HCT116 (cell line): ENCODE measurements at places on chromosomes 4 and X.
A peak's percentile ranks its signal among the peaks of the same experiment; 100 is the strongest.

DNA sequence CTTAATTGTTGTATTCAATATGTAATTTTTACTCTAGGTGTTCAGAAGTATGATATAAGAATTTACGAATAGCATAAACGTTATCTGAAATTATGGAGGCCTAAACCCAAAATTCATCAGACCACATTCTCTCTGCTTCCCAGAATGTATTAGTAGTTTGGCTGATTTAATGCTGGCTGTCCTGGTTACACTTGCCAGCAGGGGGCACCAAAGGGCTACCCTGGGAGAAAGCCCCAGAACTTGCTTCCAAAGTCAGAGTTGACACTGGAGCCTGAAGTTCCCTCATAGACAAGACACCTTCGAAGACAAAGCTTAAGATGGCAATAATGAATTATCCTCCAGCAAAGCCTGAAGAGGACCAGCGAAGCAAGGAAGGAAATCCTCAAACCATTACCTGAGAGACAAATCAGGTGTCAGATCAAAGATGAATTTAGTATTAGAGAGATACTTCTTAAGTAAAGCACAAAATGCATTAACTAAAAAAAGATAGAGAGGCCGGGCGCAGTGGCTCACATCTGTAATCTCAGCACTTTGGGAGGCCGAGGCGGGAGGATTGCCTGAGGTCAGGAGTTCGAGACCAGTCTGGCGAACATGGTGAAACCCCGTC lies 11.3 kb upstream of the ANOS1 start:
- no peak for DNase-seq

GRCh38 chr4:92100975-92101374 lies 202.8 kb upstream of the GRID2 start:
- DNase-seq = no peak

DNA sequence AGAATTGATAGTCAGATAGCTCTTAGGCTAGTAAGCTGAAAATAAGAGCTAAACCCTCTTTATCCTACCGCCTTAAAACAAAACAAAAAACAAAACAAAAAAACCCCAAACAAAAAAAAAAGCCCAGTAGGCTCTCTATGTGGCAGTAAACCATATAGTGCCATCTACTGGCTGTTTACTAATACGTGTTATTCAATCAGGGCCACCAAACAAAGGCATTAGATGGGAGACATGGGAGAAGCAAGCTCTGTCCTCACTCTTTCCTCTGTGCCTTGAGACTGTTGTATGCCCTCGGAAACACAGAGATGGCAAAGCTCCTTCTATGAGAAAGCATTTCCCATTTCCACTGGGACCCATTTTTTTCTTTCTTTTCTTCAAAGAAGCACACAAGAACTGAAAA lies 148.8 kb upstream of the MID1 start:
- DNase-seq = peak; percentile 2

- no peak for DNase-seq
These were observed 6.2 kb upstream of the RTL3 start for GRCh38 chrX:78665342-78665741.

- no peak for DNase-seq
These were observed 710.6 kb downstream of the TRAM1L1 start for GRCh38 chr4:116374815-116375214.

DNA sequence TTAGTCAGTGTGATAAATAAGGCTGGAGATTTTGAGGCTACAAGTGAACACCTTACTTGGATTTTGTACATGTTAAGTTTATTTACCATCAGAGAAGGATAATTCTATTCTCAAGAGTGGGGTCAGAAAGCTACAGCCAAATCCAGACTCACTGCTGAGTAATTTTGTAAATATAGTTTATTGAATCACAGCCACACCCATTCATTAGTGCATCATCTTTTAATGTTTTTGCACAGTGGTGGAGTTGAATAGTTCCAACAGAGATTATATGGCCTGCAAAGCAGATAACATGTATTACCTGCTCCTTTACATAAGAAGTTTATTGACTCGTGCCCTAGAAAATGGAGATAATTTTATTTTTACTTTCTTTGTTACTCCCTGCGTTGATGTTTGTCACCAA lies 60.4 kb downstream of the PCDH18 start:
- DNase-seq = no peak

DNA sequence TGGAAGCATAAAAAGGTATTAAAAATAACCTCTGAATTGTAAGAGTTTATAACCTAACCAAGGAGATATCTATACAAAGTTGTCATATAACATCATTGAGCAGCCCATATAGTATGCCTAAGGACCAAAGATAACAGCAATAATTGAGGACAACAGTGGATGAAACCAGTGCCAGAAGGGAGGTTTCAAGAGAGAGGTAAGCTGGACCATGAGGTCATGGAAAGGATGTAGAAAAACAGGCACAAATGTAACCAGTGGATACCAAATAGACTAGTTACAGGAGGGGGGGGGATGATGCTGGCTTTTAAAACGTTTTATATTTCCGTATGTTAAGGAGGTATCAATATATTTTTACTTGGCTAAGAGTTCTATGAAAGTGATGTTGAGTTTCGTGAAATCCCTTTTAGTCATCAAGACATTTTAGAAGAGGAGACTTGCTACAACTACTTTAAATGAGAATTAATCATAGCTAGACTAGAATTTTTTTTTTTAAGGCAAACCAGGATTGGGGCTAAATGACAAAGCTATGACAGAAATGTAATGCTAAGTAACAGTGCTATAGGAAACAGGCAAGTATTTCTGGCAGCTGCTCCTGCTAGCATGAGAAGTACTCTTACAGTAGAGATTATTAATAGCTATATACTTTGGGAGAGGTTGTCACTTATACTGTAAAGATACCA lies 161.1 kb downstream of the FBXW7 start:
- no peak for DNase-seq

DNA sequence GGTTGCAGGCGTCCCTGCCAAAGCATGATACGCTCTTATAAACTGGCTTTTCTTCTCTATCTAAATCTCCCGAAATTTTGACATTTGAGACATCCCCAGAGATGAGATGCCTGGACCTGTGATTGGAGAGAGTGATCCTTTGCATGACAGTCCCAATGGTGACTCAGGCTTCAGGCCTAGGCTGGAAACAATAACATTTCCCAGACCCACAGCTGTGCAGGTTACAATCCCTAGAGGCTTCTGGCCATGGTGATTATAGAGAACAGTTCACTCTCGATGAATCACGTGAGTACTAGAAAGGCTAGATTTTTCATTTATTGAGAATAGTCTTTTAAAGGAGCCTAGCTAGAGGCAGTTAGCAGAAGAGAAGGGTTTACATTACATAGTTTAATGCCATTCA lies 75.9 kb downstream of the SPATA18 start:
- no peak for DNase-seq

DNA sequence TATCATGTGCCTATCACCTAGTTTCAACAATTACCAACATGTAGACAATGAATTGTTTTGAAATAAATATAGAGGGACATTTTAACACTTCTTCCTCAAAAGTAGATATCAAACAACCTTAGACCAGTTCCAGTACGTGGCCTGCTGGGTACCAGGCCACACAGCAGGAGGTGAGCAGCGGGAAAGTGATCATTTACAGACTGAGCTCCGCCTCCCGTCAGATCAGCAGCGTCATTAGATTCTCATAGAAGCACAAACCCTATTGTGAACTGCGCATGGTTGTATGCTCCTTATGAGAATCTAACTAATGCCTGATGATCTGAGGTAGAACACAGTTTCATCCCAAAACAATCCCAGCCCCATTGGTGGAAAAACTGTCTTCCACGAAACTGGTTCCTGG lies 6.5 kb downstream of the BBS7 start:
- DNase-seq = no peak
